ENCODE measurements at places on chromosomes 12 and 14.

DNA sequence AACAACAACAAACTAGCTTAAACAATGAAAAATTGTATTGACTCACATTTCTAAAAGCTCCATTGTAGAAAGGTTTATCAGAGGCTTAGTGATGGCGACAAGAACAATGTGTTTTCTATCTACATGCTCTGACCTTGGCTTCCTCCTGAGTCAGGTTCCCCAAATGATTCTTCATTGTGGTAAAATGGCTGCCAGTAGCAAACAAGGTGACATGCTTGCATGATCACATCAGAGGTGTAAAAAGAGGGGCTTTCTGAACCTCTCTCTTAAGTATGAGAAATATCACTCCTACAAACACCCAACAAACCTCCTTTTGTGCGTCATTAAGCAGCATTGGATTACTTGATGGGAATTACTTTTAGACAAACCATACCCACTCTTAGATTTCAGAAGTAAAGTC lies 252.4 kb upstream of the SYT1 start:
- no peak for DNase-seq

GRCh38 chr14:98974113-98974512 lies 297.9 kb downstream of the BCL11B start:
- DNase-seq, result no peak

DNA sequence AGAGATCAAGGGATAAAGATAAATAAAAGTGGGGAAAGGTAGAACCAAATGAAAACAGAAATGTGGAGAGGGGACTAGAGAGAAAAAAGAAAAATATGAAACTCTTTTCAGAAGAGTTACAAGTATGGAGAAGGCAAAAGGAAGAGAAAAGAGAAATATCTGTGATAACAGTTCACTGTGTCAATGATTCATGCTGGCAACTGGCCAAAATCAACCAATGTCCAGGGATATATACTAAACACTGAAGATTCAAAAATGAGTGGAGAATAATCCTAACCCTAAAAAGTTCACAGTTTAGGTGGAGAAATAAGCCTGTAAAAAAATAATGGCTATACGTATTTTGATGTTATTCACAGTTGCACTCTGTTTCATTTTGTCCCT lies 372.3 kb upstream of the KITLG start:
- no peak for DNase-seq

DNA sequence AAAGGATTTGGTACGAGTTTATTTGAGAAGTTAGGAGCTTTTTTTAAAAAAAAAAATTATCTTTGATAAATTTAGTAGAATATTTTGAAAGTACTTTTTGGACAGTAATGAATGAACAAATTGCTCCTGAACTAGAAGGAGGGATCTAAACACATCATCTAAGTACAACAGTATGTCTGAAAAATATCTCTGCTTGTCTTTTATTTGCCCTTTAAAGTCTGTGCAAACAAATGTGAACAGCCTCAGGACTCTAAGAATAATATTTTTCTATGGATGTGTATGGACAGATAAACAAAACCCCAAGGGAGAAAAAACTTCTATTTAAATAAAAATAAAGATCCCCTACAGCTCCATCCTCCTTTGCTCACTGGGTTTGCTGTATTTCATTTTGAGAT lies 19.5 kb downstream of the FBXL14 start:
- DNase-seq, result no peak

- no peak for DNase-seq
Observed at GRCh38 chr14:104805326-104805678, 4.4 kb downstream of the ZBTB42 start.

- DNase-seq, result no peak
Observed at GRCh38 chr12:107368586-107368985, 275.2 kb upstream of the CRY1 start.

- no peak for DNase-seq
Observed at GRCh38 chr14:52769887-52770286, 21.5 kb downstream of the GNPNAT1 start.

GRCh38 chr14:99732436-99733210 lies 48.5 kb downstream of the CYP46A1 start:
- DNase-seq, result no peak

DNA sequence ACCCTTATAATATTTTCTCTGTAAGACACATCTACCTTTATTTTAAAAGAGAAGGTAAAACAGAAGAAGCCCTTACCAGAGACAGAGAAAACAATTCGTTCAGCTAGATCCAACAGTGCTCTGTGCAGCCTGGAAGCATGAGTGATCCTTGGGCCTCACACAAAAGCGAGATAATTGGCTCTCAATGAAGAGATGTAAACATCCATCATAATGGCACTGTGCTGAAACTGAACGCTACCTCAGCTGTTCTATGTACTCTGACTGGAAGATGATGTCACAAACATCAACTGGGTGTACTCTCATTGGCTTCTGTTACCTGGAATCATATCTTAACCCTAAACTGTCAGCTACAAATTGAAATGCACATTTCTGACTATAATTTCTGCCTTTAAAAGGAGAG lies at the start of gene MGAT4C:
TSS of gene MGAT4C (minus strand) at position 229 of the 400 bp plus-strand sequence.
- no peak for DNase-seq

GRCh38 chr14:42469637-42470426 lies 863.2 kb downstream of the LRFN5 start:
- DNase-seq, result no peak

GRCh38 chr14:64614166-64614565 lies 64.4 kb downstream of the PPP1R36 start:
- no peak for DNase-seq

- no peak for DNase-seq
Observed at GRCh38 chr14:33063521-33063920, 124.8 kb downstream of the NPAS3 start.

GRCh38 chr12:44294649-44295048 lies 458.8 kb downstream of the TMEM117 start:
- no peak for DNase-seq

DNA sequence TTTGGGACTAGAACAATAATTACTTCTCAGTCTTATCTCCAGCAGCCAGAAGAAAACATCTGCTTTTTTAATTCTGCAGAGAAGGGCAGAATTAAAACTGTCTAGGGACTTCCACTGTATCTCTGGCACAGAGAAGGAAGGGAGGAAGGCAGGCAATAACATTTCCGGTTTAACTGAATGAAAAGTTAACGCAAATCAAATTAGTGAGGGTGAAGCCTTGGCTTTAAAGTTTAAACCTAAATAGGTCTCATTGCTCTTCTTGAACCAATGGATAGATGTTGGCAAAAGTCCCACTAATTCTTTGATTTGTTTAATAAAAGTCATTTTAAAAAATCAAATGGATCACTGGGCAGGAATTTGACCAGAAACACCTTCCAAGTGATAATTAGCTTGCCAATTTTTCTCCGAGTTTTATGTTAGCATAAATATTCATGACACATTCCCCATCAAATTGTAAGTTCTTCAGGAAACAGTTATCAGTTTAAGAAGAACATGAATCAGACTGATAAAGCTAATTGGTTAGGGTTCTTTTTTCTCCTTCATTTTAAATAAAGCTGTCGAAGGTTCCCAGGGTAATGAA lies 181.9 kb downstream of the SLC15A5 start:
- DNase-seq, result no peak

Measured in mesothelial cell of epicardium (in vitro differentiated cells).